ENCODE measurements at places on chromosomes 2 and 18.

DNA sequence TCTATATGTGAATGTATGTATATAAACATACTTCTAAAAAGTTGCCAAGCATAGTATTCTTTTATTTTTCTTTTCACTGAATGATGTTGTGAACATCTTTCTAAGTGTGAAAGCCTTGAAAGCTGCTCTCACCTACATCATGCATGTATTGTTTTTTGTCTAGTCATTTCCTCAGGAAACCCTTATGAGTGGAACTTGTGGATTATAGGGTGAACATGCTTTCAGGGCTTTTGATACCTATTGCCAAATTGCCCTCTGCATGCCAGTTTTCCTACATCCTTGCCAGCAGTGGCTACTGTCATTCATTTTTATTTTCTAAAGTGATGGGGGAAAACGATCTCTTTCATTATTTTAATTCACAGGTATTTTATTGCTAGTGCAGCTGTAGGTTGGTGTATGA lies 78.3 kb downstream of the ADAM23 start:
- DNase-seq, result no peak

DNA sequence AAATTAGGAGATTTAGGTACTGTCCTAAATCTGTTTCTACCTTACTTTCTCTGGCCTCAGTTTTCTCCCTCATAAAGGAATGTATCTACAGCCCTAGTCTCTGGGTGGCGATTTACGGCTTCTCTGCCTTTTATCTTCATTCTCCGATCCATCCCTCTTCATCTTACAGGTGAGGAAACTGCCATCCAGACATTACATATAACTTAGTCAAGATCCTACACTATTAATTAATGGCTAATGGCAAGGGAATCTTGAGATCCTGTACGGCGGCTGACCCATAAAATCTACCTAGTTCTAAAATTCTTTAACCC lies 386 bp upstream of the YIPF4 start:
- no peak for DNase-seq

GRCh38 chr2:216850665-216851322 lies 9.1 kb downstream of the TNP1 start:
- DNase-seq, result no peak

DNA sequence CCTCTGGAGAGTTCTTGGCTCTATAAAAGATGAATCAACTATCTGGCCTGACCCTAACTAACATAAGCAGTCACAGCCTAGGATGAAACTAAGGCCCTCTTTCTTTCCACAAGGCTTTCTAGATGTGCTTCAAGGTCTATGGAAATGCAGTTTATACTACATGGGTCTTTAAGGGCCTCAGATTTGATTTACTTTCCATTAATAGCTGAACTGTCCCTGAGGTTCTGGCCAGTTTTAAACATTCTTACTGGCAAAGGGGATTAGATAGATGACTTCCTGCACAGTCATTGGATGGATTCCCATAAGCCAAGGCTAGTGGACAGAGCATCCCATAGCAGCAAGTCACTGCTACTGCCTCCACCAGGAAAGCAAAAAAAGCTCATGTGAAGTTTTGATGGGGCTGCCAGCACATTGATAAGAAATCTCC lies 38.1 kb upstream of the LCLAT1 start:
- DNase-seq, result no peak

DNA sequence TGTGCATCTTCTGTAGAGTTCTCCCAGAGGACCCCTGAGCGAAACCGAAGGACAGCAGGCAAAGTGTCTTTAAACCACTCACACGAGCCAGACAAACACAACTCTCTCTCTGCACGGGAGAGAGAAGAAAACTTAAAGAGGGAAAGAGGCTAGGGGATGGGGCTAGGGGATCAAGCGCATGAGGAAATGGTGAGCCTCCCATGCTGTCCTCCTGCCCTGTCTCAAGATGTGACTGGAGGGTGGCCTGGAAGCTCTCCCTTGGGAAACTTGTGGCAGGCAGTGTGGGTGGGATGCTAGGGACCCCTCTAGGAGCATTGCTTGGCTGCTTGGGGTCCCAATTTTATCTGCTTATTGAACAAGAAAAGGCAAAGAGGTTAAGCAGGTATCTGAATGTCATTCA lies 44.5 kb downstream of the CYP26B1 start:
- no peak for DNase-seq

GRCh38 chr18:61609131-61609530 lies 275.9 kb downstream of the CDH20 start:
- no peak for DNase-seq

DNA sequence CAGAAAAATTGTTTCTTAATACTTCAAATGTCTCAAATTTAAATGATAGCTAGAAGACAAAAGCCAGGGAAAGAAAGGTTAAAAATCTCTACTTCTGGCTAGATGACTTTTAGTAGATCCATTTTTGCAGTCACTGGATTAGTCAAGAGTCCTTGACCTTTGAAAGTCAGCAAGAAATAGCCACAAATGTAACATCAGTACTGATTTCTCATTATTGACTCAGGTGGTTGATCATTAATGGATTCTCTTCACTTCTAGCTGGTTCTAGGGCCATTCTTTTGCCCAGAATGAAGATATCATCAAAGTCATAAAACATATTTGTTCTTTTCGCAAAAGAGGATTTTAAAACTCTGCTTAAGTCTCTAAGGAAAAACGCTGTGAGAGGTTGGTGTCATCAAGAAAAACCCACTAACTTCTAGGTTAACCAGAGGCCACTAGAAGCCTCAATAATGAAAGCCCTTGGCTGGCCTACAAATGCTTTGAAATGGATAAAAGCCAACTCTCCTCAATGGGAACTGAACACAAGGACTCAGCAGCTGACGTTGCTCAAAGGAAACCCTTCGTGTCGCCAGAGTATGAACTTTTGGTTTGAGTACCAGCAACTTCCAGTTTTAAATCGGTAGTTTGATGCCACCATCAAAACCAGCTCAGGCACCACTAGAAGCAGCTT lies 66.3 kb downstream of the IRS1 start:
- DNase-seq, result no peak
